Activated gamma-delta T cell treated with anti-CD3 and anti-CD28 coated beads, Interleukin-2, amount 50 U/mL, for 16 hours (primary cell): ENCODE measurements at places on chromosomes 12 and 14.

DNA sequence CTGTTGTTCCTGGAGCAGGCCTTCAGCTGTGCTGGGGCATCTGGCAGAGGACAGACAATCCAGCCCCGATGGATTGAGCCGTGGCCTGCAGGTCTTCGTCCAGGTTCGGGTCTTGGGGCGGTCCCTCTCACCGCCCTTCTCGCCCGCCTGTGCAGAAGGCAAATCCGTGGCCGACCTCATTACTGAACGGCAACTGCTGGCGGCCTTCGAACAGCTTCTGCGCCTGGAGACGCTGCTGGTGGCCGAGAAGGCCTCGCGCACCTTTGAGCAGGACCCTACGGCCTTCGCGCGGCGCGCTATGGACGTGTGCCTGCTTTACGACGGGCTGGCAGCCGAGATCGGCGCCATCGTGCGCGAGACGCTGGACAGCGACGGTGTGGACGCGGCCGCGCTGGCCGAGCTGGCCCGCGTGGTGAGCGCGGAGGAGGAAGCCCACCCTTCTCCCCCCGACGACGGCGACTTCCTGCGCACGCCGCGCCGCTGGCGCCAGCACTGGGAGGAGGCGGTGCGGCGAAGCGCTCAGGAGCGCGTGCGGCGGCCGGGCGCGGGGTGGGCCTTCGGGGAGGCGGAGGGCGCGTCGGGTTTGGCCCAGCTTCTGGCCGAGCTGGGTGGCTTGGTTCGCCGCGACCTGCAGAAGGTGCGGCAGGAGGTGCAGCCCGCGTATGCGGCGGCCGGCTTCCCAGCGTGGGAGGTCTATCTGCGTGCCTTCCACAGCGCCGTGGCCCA, 7.6 kb downstream of the EXOC3L4 start:
- no peak for DNase-seq

DNA sequence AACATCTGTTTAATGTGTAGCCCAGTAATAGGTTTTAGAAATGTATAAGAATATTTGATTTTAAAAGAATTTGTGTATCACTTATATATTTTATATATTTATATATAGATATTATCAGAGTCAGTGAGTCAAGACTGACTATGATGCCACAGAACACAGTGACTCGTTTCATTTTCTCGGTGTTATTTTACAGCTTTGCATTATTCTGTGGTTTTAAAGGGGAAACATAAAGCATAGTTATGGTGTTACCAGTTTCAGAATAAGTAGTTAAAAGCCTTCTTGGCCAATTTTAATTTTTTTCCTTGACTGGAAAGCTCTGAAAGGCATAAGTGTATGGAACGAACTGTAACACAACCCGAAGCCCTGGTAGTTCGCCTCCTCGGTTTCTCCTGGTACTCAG, 91.0 kb downstream of the GRIP1 start:
- DNase-seq, result no peak

- no peak for DNase-seq
These were observed 289.9 kb upstream of the KITLG start for GRCh38 chr12:88870000-88870737.

DNA sequence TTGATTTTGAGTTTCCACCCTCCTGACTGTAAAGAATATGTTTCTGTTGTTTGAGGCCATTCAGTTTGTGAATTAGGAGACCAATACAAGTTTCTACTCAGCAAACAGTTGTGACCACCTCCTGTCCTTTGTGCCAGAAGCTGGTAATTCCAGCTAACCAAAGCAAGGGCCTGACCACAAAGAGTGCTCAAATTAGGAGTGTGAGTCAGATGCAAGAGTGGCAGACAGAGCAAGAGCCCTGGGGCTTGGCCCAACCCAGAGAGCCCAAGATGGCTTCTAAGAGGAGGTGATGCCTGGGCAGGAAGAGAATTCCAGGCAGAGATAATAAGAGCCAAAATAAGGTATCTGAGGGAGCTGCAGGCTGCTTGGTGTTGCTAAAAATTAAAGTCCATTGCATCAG, 77.7 kb upstream of the C14orf132 start:
- no peak for DNase-seq

DNA sequence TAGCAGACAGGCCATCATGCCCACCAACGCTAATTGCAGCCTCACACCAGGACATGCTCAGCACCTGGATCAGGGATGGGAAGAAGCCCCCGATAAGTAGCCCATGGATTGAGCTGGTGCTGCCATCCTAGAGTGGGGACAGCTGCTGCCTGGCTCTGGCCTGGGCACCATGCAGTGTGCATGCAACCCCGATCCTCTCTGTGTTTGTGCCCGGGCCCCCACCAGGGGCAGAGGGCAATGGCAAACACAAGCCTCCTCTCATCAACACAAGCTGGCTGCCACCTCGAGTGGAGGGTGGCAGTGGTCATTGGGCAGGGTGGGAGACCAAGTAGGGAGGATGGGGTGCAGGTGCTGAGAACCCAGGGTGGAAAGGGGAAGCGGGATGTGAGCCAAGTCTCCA, 23.3 kb upstream of the SOCS2 start:
- DNase-seq, result no peak

GRCh38 chr12:123941624-123942237, 30.9 kb downstream of the CCDC92 start:
- DNase-seq, result no peak

DNA sequence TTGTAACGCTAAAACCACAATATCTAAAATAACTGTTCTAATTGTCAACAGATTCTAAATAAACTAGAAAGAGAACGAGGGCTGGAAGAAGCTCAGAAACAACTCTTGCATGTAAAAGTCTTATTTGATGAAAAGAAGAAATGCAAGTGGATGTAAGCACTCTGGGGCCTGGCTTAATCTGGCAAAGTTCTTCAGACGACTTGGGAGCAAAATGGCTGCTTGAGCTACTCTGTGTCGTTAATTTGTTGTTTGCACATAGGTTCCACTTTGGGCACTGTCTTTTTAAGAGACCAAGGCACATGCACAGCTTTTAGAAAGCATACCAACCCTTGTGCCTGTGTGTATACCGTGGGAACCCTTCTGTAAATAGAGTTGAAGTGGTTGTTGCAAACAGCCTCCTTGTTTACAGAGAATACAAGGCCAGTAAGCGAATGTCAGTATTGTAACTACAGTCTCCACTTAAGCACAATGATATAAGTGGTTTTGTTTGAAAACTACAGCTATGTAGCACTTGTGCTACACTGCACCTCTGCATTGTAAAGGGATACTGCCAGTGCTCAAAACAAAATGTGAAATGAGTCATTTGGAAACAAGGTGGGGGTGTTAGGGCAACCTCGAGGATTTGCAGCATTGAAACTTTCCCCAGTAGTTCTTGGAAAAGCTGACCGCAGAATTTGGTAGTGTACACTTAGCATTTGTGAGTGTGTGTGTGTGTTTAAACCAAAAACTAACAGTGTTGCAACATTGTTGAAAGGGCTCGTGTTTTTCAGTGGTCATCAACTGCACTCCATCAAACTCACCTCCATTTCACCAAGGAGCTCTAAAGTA, 154.3 kb downstream of the CEP83 start:
- no peak for DNase-seq

- no peak for DNase-seq
These were observed at the start of gene TNFRSF1A for GRCh38 chr12:6341417-6342139. Gene TNFRSF1A (minus strand): TSS chr12:6342076. CDS start chr12:6341814, 262 bp downstream.

DNA sequence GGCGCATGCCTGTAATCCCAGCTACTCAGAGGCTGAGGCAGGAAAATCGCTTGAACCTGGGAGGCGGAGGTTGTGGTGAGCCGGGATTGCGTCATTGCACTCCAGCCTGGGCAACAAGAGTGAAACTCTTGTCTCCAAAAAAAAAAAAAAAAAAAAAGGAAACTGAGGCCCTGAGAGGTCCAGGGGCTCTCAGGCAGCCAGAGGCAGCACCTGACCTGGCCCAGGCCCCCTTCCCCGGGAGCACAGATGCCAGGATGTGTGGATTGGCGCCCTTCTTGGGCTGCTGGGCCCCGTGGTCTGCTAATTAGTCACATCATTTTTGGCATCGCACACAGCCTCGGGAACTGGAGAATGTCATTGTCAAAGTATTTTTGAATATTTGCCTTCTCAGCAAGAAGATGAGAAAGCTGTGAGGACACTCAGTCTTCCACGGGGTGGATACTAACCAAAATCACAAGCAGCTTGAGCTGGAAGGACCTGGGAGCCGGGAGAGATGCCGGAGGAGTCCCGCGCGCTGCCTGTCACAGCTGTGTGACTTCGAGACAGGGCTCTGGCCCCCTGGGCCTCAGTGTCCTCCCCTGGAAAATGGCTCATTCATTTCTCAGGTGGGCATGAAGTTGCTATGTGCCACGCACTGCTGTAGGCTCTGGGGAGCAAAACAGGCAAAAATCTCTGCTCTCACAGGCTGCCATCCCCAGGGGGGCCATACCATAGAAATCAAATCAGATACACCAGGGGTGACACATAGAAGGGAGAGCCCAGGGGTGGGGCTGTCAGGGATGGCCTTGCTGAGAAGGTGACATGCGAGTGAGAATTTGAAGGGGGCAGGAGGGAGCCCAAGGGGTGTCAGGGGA, 12.5 kb upstream of the RCOR1 start:
- no peak for DNase-seq

DNA sequence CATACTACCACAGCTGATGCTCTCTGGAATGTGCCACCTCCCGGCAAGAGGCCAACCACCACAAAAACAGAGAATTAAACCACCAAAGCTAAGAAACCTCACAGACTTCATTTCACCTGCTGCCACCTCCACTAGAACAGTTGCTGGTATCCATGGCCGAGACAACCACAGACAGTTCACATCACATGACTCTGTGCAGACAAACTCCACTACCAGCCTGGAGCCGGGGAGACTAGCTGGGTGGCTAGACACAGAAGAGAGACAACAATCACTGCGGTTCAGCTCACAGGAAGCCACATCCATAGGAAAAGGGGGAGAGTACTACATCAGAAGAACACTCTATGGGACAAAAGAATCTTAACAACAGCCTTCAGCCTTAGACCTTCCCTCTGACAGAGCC, 78.2 kb downstream of the RALGAPA1 start:
- no peak for DNase-seq

GRCh38 chr12:38761636-38762342, 143.6 kb downstream of the CPNE8 start:
- DNase-seq, result no peak

GRCh38 chr12:109491671-109492070, 14.2 kb downstream of the UBE3B start:
- DNase-seq, result no peak

GRCh38 chr14:60166142-60166541, 944 bp upstream of the DHRS7 start:
- DNase-seq, result no peak

DNA sequence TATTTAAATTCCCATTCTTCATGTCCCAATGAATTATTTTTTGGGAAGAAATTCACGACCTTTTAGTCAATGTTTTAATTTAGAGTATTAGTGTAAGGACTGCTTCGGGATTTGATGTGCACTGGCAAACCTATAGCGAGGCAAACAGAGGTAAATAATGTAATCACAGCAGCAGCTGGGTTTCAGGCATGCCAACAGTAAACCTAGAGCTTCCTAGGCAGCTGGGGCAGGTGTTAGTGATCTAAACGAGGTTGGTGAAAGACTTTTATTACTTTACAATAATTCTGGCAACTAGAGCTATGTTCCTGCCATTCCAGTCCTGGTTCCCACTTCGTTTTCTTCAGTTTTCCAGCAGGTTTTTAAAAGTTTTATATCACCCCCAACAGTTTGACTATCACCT, 1036.4 kb upstream of the FOXG1 start:
- no peak for DNase-seq

DNA sequence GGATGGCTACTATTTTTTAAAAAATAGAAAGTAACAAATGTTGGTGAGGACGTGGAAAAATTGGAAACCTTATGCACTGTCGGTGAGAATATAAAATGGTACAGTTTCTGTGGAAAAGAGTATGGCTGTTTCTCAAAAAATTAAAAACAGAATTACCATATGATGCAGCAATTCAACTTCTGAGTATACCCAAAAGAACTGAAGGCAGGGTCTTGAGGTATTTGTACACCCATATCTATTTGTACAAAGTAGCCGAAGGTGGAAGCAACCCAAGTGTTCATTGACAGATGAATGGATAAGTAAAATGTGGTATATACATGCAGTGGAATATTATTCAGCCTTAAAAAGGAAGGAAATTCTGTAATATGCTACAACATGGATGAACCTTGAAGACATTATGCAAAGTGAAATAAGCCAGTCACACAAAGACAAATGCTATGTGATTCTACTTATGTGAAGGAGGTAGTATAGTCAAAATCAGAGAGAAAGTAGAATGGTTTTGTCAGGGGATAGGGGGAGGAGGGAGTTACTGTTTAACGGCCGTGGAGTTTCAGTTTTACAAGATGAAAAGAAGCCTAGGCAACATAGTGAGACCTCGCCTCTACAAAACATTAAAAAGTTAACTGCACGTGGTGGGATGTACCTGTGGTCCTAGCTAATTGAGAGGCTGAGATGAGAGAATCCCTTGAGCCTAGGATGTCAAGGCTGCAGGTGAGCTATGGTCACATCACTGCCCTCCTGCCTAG, 38.4 kb upstream of the CCT2 start:
- DNase-seq, result no peak

DNA sequence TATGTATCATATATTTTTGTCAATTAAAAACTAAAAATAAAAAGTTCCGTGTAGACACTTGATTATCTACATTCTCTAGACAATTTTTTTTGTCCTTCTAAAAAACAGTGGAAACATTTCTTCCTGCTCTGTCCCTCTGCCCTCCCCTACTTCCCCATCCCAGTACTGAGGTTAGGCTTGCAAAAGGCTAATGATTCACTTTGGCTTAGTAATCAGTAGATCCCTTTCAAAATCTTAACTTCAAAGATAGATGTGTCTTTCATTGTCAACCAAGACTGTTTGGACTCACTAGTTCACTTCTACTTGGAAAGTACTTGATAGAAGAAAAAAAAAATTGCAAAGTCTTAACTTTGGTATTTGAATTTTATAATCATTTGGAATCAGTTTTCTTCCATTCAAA, 3.8 kb downstream of the SETD3 start:
- no peak for DNase-seq

DNA sequence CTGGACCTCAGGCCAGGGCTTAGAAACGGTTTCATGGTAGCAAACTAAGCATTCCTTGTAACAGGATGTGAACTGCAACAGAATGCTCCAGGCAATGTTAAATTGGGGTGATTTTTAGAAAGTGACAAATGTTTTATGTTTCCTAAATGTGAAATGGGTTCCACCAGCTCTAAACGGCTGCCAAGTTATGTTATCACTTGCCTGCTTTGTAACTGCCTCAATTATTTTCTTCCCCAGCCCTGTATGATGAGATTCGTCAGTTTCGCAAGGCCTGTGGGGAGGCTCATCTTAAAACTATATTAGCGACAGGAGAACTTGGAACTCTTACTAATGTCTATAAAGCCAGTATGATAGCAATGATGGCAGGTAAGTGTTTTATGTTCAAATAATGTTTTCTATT, 70.9 kb downstream of the DERA start:
- DNase-seq, result no peak

- no peak for DNase-seq
These were observed 1.6 kb upstream of the HPD start for GRCh38 chr12:121860257-121860656.

- no peak for DNase-seq
These were observed 8.7 kb upstream of the JDP2 start for GRCh38 chr14:75418850-75419768.

- DNase-seq, result no peak
These were observed 7.9 kb downstream of the FAIM2 start for GRCh38 chr12:49895773-49896172.

DNA sequence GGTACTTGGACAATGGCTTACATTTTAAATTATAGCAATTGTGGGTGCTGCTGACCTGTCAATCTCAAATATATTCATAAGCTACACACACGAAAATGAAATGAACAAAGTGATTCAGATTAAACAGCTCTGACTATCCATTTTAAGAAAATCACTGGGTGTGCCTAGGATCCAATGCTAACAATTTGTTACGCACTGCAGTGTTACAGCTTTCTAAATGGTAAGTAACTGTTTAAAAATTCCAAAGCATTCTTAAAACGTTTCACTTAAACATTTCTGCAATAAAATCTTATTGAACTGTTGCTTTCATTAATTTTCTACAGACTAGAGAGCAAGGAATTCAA, 18.9 kb downstream of the LMO3 start:
- no peak for DNase-seq
